ENCODE measurements at places on chromosomes 4 and X. TPM values are rescaled to one million over a fixed set of nuclear protein-coding genes. Genes with fewer than 3 reads are reported as not detected.
A peak's percentile ranks its signal among the peaks of the same experiment; 100 is the strongest.

DNA sequence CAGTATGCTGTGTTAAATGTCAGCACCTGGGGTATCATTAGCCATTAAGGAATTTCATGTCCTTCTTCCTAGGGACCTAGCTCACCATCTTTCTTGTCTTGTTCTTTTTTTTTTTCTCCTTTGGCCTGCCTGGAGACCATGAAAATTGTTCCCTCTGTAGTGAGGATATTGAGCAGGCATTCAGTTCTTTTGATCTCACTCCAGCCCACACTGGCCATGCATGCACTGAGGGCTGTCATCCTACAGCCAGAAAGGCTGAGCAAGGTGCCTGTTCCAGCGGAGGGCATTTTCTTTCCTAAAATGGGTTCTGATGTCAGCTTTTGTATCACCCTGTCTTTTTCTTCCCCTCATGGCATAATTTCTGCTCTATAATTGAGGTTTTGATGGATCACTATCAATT is 275.9 kb upstream of the HAND2 start:
- DNase-seq = no peak

- no peak for DNase-seq
These were observed 67.0 kb upstream of the HMX1 start for GRCh38 chr4:8938623-8939022.

GRCh38 chr4:135204311-135204710 is 1002.7 kb upstream of the PABPC4L start:
- no peak for DNase-seq

DNA sequence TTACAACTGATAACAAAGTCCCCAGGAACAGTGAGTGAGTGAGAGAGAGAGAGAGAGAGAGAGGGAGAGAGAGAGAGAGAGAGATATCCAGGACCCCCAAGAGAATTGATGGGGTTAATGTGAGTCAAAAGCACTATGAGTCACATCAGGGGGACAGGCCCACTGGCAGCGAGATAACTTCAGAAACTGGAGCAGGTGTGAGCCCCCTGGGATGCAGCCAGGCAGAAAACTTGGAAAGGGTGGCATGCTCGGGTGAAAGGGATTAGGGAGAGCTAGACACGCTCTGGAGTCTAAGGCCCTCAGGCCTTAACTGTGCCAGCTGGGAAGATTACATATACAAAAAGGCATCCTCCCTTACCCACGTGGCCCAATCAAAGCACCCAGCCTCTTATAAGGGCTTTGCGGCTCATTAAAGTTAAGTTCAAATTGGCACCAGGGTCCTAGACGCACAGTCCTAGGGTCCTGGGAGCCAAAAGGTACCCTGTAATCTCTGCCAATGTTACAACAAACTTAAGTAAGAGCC is 841 bp downstream of the ACOT9 start:
- peak; percentile 83 for DNase-seq

- no peak for DNase-seq
These were observed 399.8 kb upstream of the MAD2L1 start for GRCh38 chr4:120466429-120466828.

GRCh38 chr4:64893205-64893604 is 484.0 kb upstream of the TECRL start:
- no peak for DNase-seq

GRCh38 chrX:37509349-37509748 is 62.1 kb upstream of the LANCL3 start:
- peak; percentile 7 for DNase-seq

DNA sequence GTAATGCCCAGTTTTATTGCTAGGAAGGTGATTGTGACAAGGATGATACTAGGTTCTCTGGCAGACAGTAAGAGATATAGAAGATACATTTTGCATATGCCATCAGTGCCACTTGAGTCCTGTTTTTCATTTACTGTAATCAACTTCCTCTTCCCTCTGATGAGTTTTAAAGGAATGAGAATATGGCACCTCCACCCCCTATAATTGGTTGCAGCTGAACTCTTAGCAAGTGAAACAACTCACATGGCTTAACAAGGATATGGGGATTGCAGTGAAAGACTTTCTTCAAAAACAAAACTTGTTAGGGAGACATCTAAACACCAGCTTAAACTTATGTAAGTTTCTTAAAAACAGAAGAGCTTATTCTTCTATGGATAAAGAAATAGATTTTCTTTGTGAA is 90.0 kb downstream of the AREG start:
- DNase-seq = peak; percentile 41

- peak; percentile 78 for DNase-seq
These were observed 65.5 kb downstream of the CRMP1 start for GRCh38 chr4:5827108-5828004.

Gene MAGEA9B
- total RNA-seq = not detected

Measured in GM23248 (cell line).